ENCODE measurements at places on chromosomes 12 and 14.

DNA sequence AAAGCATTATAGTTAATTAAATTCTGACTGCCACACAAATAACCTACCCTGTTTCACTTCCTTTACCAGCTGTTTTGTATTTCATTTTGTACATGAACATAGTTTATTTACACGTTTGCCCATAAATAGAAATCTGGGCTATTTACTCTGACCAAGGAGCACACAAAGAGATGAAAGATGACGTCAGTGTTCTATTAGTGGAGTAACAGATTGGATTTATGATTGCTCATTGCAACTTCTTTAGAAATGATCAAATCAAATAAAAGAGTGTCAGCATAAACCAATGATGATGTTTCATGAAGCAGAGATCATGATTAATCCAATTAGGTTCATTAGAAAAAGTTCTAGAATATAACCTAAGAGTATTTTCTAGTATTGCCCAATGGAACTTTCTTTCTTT, 12.0 kb upstream of the RTL1 start:
- DNase-seq, result no peak

DNA sequence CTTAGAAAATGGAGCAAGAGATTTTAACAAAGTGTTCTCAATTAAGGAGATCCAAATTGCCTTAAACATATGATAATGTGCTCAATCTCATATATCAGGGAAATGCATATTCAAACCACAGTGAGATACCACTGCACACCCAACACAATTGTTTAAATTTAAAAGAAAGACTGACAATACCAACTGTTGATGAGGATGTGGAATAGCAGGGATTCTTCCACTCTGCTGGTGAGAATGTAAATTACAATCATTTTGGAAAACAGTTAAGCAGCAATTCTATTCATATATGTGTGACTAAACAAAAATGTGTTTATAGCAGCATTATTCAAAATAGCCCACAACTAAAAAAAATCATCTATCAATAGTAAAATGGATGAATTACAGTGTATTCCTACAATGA, 144.2 kb downstream of the KICS2 start:
- no peak for DNase-seq

DNA sequence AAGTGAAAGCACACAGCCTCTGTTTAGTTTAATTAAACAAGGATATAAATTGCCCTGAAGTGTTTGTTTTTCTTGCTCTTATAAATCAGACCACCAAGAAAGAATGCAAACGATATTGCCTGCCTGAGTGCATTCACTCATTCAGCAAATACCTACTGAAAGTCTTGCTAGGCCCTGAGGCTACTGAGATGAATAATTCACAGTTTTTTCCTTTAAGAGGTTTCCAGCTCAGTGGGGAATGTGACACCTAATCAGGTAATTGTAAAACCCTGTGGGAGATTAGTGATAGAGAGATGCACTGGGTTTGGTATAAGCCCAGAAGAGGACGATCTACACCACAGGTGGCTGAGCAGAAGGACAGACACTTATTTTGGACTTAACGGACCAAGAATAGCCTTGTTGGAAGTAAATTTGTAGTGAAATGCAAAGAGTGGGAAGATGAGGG, 151.4 kb downstream of the SLC35F4 start:
- peak; percentile 95 for DNase-seq

DNA sequence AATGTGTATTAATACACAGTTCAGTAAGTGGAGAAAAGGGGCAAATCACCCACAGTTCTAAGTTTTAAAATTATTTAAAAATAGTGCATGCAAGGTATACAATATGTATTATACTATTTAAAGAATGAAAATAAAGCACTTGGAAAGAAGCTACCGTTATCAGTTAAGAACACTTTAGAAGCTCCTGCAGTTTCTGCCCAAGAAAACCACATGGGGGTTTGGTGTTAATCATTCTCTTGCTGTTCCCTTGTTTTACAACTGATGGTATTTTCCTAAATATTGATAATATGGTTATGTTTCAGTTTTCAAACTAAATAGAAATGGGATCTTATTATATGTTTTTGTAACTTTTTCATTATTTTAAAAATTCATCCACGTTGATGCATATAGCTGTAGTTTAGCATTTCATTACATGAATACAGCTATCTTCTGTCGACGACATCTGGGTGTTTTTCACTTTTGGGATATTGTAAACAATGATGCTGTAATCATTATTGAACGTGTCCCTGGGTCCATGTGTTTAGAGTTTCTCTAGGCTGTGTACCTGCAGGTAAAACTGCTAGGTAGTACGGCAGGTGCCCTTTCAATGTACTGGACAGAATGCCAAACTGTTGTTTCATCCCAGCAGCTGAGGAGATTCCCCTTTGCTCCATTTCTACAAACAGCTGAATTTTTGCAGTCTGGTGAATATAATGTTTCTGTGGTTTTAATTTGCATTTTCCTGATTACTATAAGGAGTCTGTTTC, 64.1 kb downstream of the APPL2 start:
- DNase-seq, result no peak

- DNase-seq, result peak; percentile 86
These were observed 19.6 kb downstream of the LGMN start for GRCh38 chr14:92728759-92729364.

- DNase-seq, result no peak
These were observed 79.1 kb downstream of the KCNK13 start for GRCh38 chr14:90140956-90141316.

GRCh38 chr12:108832730-108833354, 24.5 kb downstream of the SSH1 start:
- no peak for DNase-seq

DNA sequence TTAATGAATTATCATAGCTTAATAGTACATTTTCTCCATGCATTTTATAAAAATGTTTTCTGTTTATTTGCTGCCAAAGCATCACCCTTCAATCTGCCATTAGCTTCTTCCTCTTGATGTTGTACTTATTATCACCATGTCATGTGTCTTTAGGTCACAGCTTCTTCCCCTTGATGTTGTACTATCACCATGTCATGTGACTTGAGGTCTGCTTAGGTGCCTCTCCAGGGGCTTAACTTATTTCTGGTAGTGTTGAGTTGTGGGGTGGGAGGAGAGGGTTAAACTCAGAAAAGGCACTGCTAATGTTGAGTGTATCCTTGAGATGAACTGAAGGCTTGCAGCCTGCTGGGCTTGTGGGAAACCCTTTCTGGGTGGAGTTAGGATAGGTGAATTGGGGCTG, 87.8 kb downstream of the DAAM1 start:
- no peak for DNase-seq

- no peak for DNase-seq
These were observed 383.7 kb downstream of the EGLN3 start for GRCh38 chr14:33567023-33567728.

DNA sequence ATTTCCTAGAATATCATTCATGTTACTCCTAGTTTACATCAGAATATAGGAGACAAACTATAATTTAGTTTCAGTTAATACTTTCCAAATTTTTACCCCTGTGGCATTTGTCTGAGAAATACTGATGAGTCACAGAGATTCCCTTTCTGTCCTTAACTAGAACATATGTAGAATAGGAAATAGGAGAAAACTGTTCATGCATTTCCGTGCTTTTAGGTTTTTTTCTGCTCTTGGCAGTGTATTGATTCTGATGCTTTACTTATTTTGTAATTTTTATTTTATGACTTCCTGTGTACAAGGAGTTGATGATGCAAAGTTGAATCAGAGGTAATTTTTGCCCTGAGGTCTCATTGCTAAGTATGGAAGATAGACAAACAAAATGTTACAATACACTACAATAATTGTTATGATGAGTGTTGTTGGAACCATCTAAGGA, 23.0 kb downstream of the MNAT1 start:
- no peak for DNase-seq

DNA sequence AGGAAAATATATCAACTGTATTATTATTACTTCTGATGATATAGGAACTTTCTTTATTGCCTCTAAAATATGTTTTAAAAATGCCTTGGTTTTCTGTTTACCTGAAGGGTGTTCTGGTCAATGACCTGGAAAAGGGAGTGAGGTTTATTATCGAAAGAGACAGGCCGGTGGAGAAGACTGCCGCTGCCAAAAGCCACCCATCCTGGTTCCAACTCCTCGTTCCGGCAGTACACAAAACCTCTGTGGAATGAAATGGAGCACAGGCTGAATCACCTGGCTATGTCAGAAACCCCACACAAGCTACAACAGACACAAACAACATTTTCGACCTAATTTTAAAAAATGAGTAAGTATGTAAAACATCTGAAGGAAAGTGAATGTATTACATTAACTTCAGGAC, 73.6 kb downstream of the HECTD4 start:
- no peak for DNase-seq

DNA sequence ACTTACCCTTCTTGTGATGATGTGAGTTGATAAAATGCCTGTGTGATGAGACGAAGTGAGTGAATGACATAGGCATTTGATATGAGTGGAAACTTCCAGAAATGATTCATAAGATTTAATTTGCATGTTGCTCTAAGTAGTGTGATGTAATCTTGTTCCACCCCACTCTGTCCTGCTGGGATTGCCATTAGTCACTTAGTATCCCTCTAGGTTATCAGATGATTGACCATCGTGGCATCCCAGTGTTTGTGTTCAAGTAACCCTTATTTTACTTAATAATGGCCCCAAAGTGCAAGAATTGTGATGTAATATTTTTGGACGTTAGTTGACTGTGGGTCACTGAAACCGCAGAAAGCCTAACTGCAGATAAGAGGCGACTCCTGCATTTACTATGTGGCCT, 214.4 kb upstream of the DIO2 start:
- no peak for DNase-seq
